ENCODE measurements at places on chromosomes 3 and 15.

GRCh38 chr15:71687902-71688508 is 122.3 kb upstream of the NR2E3 start:
- no peak for DNase-seq

DNA sequence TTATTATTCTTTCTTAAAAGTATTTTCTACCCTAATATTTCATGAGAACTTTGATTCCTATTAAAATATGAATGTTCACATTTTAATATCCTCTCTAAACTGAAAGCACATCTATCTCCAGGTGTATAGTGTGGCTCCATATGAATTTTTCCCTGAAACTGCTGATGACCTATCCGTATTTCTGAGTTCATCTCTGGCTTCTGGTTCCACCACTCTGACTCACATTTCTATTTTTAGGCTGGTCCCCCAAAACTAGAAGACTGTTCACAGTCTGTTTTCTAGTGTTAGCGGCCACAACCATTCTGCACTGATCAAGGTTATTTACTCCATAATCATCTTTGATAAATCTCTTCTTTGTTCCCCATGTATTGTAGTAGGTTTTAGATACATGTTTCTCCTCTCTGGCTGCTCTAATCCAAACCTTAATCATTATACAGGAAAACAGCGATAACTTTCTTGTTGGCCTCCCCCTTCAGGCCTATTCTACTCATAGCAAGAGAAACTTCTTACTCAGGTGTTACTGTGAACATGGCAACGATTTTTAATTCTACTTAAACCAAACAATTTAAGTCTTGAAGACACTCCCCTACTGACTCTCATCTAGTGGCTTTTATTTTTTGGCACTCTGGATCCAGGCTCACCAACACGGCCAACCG is 12.8 kb downstream of the ADPGK start:
- no peak for DNase-seq

DNA sequence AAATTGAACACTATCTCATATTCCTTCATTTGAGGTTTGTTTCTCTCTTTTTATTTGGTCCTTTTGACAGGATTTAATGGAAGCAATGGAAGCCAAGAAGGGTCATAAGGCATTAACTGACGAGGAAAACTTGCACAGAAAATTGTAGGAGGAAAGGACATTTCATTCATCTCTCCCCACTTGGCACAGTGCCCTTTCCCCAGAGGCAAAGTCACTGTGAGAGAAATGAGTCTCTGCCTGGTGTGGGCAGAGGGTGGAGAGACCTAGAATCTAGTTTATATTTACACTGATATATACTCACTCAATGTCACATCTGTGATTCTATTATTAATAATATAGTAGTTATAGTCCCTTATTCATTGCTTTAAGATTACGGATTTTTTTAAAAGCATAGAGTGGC is 324.6 kb upstream of the IL12A start:
- DNase-seq, result no peak

DNA sequence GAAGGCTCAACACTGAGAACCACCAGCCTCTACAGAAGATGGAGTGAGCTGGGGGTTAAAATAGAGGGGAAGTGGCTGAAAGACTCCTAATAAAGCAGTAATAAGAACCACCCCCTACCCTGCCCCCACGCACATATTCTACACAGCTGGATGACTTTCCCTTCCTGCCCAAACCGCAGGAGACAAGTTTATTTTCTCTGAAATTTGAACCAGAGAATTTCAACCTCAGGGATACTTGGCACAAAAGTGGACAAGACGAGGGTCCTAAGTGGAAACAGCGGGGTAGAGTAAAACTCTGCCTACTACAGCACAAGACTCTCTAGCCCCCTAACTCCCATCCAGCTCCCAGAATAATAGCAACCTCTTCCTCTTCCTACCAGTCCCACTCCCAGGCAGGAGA is 28.4 kb downstream of the USF3 start:
- no peak for DNase-seq

DNA sequence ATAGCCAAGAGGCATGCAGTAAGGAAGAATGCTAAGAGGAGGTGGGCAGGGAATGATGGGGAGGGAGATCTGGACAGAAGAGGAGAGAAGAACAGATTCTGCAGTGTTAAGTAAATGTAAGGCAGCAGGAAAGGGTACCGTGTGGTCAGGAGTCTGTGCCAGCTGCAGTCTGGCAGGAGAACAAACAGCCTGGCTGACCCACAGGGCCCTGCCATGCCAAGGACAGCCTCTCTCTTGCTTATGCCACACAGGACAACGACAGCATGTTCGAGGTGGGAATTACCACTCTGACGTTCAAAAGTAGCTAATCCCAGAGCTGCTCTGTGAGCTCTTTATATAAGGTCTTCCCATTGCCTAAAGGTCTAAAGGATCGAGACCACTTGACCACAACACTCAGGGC is 31.3 kb downstream of the DAPK2 start:
- no peak for DNase-seq

GRCh38 chr3:95705786-95706418 is 1108.5 kb upstream of the EPHA6 start:
- DNase-seq, result no peak

DNA sequence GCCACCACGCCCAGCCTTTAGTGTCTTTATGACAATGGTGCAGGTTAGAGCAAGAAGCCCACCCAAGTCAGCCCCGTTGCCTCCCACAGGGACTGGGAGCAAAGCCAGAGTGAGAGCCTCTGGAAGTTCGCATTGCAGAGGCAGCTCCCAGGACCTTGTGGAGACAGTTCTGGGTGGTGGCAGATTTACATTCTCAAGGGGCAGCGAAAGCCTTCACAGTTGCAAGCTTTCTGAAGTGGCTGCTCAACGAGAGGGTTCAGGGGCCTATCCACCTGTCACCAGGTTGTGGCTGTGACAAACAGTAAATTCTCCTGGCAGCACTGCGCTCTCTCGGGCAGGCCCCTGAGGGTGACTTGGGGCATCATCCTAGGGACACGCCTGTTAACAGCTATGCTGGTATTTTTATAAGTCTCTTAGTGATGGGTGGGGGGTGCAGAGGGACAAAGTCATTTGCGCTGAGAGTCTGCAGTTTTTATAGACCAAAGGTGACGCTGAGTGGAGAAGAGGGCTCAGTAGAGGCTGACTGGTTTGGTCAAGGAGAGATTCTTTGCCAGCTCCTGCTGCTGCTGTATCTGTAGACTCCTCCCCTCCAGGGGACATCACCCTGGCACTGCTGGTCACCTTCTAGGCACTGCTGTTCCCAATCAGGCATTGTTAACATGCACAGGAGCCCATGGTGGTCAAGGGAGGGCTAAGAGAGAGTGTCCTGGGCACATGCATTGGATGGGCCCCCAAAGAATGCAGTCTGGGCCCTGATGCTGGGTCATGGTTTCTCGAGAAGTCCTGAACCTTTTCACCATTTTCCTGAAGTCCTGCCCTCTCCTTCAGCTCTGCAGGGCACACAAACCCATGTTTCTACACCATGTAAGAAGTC is 57.5 kb upstream of the KLF13 start:
- DNase-seq, result no peak

GRCh38 chr15:98958918-98959639 is 48.5 kb downstream of the PGPEP1L start:
- DNase-seq, result no peak

GRCh38 chr3:50246517-50246954 is 10.5 kb downstream of the GNAI2 start:
- no peak for DNase-seq

DNA sequence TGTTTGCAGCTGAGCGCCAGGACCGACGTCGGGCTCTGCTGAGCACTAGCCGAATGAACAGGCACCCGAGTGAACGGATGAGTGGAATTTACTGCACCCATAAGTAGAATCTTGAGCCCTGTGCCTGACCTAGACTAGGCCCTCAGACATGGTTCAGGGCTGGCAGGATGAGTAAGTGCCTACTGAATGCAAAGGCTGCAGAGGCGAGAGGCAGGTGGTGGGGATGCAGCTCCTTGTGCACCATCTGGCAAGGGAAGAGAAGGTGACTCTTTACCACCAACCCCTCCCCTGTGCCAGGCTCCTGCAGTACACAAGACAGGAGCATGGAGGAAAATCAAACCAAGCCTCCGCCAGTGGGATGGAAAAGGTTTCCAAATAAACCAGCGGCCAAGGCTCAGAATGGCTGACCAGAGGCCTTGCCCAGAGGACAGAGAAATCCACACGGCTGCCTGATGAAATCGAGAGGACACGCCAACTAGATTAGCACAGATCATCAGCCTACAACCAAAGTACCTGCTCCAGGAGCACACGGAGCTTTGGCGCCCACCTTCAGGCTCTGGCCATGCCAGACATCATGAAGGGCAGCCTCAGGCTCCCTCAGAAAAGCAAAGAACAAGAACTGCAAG is 141.7 kb upstream of the IQSEC1 start:
- DNase-seq, result no peak

GRCh38 chr3:173938159-173938558 is 540.6 kb downstream of the NLGN1 start:
- DNase-seq, result no peak

DNA sequence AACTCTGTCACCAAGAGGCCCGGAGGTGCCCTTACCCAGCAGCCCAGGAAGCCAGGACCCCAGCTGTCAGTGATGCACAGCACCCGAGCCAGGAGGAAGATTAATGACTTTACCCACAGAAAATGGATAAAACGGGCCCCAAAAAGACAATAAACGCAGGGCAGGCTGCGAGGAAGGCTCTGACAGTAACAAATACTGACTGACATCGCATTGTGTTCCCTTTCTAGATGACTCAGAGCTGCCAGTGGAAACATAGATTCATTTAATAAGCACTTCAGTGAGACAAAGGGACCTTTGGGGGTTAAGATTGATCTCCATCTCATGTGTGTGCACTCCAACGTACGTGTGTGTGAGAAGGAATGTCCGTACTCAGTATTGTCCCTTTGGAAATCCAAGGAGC is 225.3 kb upstream of the PPP2R3A start:
- no peak for DNase-seq

Data from germinal center (tissue), 1 donor.